ENCODE measurements at places on chromosomes 6 and 20.
A peak's percentile ranks its signal among the peaks of the same experiment; 100 is the strongest.

- no peak for DNase-seq
These were observed 87.7 kb downstream of the IYD start for GRCh38 chr6:150456466-150456865.

DNA sequence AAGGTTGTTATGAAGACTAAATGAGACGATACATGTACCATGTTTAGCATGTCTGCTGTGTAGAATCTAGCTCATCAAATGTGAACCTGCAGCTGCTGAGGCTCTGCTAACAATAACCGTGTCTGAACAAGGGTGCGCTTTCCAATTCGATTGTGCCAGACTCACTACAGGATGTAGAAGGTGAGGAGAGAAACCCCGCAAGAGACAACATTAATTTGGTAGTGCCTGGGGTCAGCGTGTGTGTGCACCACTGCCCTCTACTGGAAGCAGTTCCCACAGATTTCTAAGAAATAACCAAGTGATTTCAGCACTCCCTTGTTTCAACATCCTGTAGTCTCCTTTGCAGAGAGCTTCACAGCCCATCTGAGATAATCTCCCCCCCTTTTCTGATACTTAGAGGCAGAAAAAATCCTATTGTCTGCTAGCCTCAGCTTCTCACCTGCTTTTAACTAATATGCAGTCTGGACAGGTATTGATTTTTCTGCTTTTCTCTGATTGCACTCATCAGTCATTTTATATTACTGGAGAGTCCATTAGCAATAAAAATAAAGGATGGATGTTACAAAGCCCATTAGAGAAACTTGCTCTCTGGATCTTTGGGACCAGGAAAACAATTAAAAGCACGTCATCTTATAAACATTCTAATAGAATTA, 96.7 kb upstream of the BACH2 start:
- peak; percentile 55 for DNase-seq

DNA sequence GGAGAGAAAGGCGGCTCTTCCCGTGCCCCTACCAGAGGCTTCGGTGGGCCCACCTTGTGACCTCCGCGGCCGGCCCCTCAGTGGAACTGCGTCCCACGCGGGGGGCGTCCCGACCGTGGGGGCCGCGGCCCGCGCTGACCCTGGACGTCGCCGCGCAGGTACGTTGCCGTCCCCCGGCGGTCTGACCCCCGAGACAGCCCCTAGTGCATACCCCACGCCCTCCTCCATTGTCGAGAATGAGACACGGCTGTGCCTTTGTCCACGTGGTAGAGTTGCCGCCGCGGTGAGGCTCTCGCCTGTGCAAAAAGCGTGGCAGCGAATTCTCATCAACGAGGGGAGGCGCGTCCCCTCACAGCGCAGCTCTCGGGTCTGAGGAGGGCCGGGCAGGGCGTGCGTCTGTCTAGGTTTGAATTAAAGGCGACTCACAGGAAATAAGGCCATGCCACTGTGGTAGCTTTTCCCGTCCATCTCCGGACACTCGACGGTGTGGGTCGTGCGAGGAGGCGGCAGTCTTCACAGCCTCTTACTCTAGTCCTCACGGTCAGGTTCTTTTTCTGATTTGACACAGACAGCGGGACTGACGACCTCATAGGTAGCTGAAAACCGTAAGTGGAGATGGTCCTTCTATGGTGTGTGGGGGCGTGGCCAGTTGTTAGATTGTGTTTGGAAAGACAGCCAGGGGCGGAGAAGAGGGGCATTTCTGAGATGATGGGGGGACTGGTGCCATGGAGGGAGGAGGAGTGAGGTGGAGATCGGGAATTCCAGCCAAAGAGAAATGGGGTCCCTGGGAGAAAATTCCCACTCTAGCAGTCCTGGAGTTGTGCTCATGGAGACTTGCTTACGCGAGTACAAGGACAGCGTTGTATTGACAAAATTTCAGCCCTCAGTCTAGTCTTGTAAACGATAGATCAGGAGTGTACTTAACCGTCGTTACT, 580 bp downstream of the NXT1 start:
- no peak for DNase-seq

- no peak for DNase-seq
These were observed 280.7 kb upstream of the SUPT3H start for GRCh38 chr6:45658400-45658799.

DNA sequence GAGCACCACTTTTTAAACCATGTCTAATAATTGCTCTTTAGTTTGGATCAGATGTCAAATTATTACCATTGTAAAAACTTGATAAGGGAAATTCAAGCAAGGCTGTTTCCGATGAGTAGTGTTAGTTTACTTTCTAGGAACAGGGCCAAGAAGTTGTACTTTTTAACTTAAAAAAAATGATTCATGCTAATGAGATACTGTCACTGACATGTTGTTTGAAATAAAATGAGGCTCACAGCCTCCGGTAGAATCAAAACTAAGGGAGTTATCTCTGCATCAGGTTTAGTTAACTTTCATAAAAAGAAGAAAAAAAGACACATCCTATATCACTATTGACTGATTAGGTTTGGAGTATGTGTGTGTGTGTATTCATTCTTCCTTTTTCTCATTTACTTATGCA, 55.2 kb upstream of the SUPT3H start:
- no peak for DNase-seq

DNA sequence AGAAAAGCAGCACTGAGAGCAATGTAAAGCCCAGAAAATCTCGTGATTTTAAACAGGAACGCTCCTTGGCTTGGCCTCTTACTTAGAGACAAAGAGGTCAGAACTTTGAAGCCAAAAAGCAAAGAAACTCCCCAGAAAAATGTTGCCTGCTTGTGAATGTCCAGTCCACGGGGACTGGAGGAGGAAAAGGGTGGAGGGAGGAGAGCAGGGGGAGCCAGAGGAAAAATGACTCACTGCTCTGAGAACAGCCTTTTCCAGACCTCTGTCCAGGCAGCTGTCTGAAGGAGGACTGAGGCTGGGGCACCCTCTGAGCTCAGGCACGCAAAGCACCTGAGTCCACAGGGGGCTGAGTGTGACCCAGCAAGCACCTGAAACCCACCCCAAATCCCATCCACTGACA, 64.7 kb downstream of the TRAM2 start:
- no peak for DNase-seq

DNA sequence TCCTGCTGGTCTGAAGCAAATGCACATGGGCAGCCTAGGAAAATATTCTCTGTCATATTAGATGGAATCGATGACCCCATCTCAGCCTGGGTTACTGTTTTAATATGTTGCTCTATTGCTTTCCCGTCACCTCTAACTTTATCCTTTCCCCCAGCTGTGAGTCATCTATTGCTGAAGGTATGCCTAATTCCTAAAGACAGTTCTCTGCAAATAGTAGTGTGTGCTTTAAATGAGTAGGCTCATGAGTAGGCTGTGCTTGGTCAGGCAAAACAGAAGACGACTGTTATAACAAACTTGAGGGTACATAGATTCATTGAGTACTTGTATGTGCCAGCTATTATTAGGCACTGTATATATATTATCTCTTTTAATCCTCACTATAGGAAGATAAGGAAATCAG, 47.2 kb downstream of the CTNNBL1 start:
- no peak for DNase-seq

DNA sequence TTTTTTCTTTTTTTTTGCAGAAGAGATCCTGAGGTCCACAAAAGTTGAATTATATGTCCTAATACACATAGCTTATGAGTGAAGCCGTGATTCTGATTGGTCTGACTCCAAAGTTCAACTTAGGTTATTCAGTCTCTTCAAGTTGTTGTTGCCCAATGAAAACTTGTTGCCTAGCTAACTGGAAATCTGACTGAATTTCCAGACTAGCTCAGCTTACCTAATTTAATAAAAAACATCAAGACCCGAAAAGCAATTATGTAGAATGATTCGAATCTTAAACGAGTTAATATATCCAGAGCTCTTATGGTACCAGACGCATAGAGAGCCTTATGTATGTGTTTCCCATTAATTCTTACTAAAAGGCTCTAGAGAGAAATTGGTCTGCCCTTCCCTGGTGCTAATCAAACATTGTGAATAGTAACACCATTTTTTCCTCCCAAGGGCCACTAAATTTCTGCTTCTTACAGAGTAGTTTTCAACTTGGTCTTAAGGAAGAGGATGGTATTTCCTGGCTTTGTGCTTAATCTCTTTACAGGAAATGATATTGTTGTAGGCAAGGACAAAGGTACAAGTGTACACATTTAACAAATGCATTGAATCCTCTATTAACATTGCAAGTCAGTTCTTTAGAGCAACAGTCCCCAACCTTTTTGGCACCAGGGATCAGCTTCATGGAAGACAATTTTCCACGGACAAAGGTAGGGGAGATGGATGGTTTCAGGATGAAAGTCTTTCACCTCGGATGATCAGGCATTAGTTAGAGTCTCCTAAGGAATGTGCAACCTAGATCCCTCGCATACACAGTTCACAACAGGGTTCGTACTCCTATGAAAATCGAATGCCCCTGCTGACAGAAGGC, 107.9 kb downstream of the TSHZ2 start:
- DNase-seq, result no peak

GRCh38 chr20:33951171-33951570, 42.5 kb upstream of the RALY start:
- DNase-seq, result no peak

GRCh38 chr20:60236613-60237012, 278.4 kb downstream of the CDH26 start:
- DNase-seq, result no peak

DNA sequence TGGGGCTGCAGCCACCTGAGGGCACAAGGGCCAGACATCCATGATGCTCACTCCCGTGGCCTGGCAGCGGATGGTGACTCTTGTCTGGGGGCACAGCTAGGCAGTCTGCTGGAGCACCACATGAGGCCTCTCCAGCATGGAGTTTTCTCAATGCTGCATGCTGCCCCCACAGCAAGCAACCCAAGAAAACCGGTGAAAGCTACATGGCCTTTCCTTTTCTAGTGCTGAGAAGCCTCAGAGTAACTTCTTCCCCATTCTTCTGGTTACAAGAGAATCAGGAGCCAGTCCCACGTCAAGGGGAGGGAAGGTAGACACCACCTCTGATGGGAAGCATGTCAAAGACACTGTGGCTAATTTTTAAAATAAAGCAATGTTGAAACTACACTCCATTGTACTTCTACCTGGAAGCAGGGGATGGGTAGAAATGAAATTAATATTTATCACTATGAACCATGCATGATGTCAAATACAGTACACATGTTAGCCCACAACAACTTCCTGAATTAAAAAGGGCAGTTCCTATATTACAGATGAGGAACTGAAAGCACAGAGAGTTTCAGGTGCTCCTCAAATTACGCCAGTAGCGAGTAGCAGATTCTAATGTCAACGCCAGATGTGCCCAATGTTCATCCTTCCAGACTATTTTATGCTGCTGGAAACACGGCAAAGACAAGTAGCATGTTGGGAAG, 101.5 kb downstream of the LAMP5 start:
- no peak for DNase-seq

- DNase-seq, result no peak
These were observed 46.2 kb upstream of the ADIG start for GRCh38 chr20:38534756-38535155.

DNA sequence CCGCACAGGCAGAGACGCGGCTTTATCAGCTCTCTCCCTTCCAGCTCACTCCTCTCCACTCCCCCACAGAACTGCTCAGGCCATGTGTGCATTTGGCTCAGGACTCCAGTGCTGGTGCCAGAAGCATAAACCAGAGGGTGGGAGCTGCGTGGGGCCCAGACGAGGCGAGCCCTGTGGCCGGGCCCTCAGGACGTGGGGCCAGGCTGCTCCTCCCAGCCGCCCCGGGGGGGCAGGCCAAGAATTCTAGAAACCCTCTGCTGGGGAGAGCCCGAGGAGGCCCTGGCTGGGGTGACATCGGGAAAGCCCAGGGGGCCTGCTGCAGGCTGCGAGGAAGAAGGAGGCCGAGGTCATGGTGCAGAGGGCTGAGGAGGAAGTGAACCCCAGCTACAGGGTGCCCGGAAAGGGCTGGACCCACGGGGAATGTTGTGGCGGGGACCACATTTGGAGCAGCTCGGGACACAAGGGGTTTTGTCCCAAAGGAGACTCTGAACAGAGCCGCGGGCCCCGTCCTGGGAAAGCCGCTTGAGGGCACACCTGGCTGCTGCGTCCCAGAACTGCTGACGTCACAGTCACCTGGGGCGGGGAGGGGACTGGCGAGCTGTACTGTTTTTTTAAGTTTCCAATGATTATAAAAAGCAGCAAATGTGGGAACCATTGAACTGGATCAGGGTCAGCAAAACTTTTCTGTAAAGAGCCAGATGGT, 107.1 kb downstream of the BANF2 start:
- DNase-seq, result no peak

DNA sequence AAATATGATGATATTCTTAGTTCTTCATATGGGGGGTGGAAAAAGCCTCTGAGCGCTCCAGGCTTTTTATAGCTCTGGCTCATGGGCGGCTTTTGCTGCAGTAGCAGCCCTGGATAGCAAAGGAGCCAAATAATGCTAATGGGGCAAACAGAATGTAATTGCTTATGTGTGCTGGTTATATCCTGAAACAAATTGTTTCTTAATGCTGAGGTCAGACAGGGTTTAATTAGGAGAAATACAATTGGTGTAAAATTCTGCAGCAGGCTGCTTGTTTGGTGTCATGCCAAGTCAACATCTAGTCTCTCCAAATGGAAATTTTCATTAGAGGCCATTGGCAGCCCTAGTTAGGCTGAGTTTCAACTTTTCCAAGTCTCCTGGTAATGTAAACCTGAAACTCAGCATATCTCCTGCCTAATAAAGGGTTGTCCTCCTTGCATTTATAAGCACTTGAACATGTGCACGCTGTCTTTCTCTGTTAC, 530.1 kb upstream of the NOX3 start:
- DNase-seq, result no peak

- no peak for DNase-seq
These were observed 15.5 kb downstream of the TXNDC5 start for GRCh38 chr6:7895125-7895423.

- DNase-seq, result no peak
These were observed 56.3 kb downstream of the ZHX3 start for GRCh38 chr20:41261260-41261659.

- DNase-seq, result no peak
These were observed 270.8 kb downstream of the SMOC2 start for GRCh38 chr6:168711666-168712300.

DNA sequence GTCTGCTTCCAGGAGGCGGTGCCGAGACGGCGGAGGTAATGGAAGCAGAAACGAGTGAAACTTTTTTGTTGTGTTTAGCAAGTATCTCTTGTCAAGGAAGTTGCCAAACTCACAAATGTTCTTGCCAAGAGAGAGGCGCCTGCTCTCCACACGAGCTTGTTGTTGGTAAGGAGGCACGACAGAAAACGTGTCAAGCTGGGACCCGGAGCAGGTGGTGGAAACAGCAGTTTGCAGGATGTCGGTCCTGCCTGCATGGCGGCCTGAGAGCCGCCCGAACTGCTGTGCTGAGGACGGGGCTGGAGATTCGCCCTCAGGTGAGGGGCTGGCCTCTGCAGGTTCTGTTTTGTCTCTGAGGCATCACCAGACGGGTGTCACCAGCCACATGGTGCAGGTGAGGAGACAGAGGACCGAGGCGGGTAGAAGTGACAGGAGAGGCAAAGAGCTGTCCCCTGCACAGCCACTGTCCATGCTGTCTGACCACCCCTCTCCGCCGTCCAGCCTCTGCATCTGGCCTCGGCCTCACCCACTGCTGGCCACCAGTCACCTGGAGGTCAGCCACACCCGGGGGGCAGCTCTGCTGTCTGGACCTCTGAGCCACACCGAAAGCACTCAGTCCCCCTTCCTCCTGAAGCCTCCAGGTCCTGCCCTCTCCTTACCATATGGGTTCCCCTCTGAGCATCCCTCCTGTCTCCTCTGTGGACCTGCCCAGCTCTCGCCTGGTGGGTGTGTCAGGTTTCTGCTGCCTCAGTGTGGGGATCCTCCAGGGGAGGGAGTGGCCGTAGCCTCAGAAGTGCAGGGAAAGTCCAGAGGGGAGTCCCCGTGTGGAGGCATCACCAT, 261.5 kb downstream of the TAF4 start:
- DNase-seq, result no peak
